ENCODE measurements at places on chromosomes 5 and 9. TPM values are rescaled to one million over a fixed set of nuclear protein-coding genes. Genes with fewer than 3 reads are reported as not detected.

DNA sequence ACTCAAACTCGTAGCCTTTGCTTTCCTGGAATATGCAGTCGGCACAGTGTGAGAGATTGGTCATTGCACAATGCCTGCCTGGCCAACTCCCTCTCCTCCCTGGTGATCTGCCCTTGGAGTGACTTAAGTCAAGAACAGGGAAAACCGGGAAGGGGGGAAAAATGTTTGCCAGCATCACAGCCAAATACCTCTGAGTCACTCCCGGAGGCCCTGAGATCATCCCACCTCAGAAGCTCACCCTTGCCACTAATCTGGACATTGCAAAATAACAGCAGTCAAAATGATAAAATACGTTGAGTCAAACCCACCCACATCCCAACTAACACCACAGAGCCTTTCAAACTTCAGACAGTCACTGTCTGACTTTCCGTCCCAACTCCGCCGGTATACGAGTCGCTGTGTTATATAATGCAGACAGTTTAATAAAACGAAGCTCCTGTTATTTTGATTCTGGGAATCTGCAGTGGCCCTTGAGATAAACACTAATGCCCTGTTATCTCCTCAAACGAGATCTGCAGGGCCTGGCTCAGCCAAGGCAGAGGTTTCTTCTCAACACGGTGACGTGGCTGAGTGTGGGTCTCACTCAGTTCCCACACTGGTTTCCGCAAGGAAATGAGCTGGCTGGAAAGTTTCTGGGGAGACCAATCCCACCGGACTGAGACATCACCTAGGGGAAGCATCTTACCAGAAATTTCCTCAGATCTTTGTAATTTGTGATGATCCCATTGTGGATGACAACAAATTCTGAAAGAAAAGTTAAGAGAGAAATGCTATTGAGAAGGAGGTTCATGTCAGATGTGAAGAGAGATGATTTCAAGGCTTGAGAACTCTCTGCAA is 22.1 kb downstream of the GFPT2 start:
- DNase-seq, result no peak

GRCh38 chr9:69678843-69679538 is 6.8 kb upstream of the APBA1 start:
- no peak for DNase-seq

- no peak for DNase-seq
Observed at GRCh38 chr5:5788793-5789192, 366.3 kb downstream of the ICE1 start.

GRCh38 chr5:169013208-169013728 is 287.7 kb downstream of the SLIT3 start:
- no peak for DNase-seq

GRCh38 chr5:14801792-14802191 is 69.8 kb downstream of the ANKH start:
- no peak for DNase-seq

DNA sequence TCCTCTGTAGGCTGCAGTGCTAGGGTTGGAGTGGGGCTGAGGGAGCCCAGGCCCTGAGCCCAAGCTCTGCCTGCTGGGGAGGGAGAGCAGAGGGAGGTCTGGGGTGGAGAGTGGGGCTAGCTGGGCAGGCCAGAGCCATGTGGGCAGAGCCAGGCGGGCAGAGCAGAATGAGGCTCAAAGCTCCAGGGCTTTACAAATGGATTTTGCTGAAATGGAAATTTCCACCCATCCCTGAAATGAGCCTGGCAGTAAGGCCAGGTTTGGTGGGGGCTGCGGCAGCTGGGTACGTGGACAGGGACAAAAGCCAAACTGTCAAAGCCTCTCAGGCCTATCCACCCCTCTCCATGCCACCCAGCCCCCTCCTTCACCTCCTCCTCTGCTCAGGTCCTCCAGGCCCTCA is 74.2 kb upstream of the ARAP3 start:
- no peak for DNase-seq

DNA sequence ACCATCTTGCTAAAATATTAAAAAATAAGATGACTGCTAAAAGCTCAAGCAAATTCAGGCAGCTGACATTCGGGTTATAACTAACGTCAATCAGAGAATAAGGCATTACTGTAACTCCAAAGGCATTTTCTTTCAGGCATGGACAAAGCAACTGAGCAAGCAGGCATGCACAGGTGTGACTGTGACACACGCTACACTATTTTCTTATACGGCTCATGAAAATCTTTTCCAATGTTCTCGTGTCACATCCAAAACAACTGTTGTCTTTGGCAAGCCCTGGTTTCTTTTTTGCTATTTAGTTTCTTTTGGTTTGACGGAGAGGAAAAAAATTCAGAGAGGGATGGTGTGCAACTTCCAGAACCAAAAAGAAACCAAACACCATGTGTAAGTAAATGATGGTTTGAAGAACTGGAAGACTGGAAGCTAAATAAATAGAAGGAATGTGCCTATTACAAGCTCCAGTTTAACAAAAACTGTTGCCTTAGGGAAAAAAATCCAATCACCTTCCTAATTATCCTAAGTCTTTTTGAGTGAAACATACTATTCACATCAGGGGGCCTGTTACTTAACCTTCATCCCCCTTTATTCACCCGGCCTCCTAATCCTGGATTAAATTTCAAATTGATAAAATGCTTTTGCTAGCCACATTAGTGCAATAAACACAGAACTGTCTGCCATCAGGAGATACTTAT is 277.6 kb downstream of the PSAT1 start:
- DNase-seq, result no peak

GRCh38 chr5:8288334-8288733 is 419.4 kb downstream of the MTRR start:
- DNase-seq, result no peak

DNA sequence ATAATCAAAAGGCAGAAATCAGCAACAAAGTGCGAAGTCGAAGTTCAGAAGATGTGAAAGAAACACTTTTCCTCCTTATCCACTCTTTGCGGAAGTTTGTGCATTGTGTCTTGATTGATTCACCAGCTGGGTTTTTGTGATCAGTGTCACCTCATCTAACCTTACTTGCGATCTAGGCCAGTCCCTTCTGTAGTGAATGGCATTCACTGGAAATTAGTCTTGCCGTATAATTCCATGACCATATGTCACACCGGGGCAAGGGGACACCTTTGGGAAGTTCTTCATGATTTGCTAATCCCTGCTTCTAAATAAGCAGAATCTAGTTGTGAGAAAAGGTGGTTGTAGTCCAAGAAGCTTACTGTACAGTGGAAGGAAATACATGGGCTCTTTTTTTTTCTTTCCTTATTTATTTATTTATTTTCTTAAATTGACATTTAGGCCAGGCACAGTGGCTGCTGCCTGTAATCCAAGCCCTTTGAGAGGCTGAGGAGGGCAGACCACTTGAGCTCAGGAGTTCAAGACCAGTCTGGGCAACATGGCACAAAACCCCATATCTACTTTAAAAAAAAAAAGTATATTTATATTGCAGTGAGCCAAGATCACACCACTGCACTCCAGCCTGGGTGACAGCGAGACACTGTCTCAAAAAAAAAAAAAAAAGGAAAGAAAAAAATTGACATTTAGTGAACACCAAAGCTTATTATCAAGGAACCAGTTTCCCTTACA is 7.8 kb downstream of the RAI14 start:
- DNase-seq, result no peak

DNA sequence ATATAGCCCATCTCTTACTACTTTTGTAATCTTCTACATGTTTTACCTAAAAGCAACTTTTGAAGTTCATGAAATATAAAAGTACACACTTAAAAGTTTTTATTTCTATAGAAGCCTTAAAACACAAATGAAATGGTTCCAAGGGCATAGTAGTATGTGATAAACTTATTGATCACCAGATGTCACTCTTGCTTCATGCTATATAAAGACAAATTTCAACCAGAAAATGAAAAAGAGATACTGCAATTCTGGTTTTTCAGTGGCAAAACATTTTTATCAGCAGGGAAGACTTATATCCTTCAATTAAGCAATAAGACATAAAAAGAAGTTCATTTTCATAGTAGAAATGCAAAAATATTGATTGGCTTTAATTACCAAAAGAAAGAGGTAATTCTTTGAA is 69.4 kb upstream of the FBXL17 start:
- peak; percentile 12 for DNase-seq

DNA sequence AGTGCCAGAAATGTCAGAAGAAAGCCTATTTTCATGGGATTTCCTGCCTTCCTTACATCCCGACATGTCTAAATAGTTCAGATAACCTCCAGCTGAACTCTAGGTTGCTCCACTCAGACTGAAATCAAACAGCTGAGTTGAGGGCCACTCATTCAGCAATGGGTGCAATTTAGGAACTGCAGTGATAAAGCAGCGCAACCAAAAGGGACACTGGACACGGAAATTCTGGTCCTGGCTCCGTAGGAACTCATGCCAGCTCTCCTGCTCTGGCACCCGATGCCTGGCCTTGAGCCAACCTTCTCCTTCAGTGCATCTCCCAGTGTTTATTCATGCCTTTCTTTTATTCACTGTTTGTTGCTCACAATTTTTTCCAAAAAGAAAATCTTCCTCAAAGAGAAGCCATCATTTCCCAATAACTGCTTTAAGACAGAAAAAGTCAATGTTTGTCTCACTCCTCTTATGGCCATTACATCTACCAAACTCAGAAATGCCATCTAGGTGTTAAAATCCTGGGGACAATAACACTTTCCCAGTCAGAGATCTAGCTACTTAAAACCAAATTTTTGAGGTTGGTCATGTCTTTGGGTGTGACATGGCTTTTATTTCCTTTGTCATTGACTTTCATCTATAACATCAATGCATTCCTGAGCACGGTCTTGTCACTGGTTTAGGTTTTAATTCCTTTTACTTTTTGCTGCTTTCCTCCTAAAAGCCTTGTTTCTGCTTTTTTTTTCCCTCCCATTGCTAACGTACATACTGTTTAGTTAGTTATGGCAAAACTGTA is 126.9 kb downstream of the PDE4D start:
- DNase-seq, result peak; percentile 73

- DNase-seq, result no peak
Observed at GRCh38 chr5:39712316-39713249, 287.8 kb upstream of the DAB2 start.

GRCh38 chr5:139635606-139636206 is 12.4 kb upstream of the CXXC5 start:
- DNase-seq, result peak; percentile 84

DNA sequence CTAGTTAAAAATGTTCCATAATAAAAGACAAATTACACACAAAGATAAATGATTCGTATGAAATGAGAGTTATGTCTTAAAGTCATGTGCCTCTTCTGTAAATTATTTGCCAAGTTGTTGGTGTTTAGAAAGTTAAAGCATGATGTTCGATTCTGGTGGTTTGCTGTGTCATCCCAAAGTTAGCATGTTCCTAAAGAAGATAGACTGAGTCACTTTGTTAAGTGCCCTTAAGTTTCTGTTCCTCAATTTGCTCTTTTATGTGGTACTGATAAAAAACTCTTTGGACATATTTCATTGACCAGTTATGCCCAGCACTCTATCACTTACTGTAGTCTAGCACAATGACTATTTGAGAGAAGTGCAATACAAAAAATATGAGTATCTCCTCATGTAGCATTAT is 366.9 kb upstream of the ZNF608 start:
- no peak for DNase-seq

DNA sequence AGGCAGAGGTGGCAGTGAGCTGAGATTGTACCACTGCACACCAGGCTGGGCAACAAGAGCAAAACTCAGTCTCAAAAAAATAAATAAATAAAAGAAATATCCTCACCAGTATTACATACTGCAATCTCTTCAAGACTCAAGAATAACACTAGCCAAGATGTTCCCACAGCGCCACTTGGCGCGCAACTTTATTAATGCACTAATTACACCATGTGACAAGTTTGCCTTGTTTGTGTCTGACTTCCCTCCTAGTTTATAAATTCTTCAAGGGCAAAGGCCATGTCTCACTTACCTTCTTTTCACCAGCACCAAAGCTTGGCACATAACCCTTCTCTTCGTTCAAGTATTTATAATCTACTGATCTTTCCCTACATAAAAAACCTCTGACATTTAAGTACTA is 4.8 kb downstream of the SKP1 start:
- DNase-seq, result no peak

GRCh38 chr5:133458435-133458834 is 153.9 kb downstream of the FSTL4 start:
- DNase-seq, result no peak

DNA sequence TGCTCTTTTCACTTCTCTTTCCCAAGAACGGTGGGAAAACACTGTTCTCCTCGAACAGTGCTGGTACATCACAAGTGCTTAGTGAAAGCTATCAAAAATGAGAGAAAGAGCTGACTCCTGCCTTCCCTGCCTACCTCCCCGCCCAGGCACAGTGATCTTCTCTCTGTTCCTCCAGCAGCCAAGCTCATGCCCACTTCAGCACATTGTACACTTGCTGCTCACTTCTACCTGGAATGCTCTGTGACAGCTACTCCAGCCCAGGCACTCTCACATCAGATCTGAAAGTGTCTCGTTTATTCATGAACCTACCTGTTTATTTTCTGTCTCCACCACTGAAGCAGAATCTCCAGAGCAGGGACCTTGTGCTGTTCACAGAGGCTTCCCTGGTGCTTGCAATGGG is 1.8 kb downstream of the SLC35D2 start:
- no peak for DNase-seq

DNA sequence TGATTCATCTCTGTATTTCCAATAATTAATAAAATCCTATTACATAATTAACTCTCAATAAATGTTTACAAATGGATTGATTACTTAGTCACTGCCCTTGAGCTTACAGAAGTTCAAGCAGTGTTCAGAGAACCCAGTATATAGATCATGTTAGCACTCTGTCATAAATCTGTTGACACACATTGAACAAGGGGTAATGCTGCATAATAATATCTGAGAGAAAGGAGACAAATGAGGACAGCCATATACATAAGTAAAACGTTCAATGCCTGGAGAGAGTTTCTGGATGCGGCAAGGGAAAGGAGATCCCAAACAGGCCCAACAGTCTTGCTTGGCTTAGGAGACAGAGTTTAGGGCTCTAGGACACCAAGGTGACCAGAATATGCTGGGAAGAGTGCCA is 270.2 kb downstream of the FBXL17 start:
- no peak for DNase-seq

GRCh38 chr9:130929571-130930038 is 9.4 kb downstream of the FIBCD1 start:
- DNase-seq, result no peak

The EGFLAM gene
- 36.3 TPM for total RNA-seq

The DIPK1B gene
- total RNA-seq, result 47.8 TPM

The PCDHA7 gene
- total RNA-seq, result 4.8 TPM

The FBXO38 gene
- 73.5 TPM for total RNA-seq

The IL33 gene
- 34.7 TPM for total RNA-seq

The GARNL3 gene
- total RNA-seq, result 74.7 TPM

The PLAA gene
- total RNA-seq, result 36.9 TPM

The TRIM14 gene
- total RNA-seq, result 3.9 TPM
